Cortex of kidney (tissue), 1 donor: ENCODE measurements at places on chromosomes 3 and 15.

- DNase-seq, result no peak
Observed at GRCh38 chr3:141960731-141961130, 84.3 kb downstream of the ATP1B3 start.

DNA sequence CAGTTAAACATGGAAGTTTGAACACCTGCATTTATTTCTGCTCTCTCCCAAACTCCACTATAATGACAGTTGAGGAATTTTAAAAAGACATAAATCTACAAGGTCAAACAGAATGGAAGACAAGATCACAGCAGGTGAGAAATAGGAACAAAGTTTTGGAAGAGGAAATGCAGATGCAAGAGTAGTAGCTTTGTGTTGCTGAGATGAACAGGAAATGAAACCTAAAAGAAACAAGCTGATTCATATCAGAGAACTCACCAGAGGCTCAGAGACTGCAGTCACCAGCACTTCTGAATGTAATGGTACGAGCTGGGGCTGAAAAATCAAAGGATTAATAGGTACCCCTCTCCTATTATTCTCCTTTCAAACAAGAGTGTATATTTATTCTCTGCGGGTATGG, 459.9 kb downstream of the RAP2B start:
- DNase-seq, result no peak

- DNase-seq, result no peak
Observed at GRCh38 chr15:39888243-39888642, 31.8 kb downstream of the GPR176 start.

DNA sequence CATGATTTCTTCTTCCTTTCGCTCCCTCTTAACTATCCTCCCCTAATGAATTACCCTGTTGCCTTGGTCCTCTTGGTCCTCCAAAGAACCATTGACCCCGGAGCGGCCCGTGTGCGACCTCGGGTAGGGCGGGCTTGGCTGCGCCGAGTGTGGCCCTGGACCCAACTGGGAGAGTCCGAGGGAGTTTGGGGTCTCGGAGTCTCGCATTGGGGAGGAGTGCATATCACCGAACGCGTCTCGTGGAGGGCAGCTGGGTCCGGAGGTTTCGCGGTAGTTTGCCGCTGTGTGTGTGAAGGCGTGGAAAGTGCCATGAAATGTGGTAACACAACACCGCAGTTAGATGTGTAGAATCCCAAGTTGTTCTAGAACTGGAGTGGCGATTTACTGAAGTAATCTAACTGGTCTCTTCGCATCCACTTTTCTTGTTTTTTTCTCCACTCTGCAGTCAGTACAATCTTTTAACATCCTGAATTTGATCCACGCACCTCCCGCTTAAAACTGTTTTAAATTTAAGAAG, 363 bp downstream of the GTF2E1 start:
- no peak for DNase-seq

DNA sequence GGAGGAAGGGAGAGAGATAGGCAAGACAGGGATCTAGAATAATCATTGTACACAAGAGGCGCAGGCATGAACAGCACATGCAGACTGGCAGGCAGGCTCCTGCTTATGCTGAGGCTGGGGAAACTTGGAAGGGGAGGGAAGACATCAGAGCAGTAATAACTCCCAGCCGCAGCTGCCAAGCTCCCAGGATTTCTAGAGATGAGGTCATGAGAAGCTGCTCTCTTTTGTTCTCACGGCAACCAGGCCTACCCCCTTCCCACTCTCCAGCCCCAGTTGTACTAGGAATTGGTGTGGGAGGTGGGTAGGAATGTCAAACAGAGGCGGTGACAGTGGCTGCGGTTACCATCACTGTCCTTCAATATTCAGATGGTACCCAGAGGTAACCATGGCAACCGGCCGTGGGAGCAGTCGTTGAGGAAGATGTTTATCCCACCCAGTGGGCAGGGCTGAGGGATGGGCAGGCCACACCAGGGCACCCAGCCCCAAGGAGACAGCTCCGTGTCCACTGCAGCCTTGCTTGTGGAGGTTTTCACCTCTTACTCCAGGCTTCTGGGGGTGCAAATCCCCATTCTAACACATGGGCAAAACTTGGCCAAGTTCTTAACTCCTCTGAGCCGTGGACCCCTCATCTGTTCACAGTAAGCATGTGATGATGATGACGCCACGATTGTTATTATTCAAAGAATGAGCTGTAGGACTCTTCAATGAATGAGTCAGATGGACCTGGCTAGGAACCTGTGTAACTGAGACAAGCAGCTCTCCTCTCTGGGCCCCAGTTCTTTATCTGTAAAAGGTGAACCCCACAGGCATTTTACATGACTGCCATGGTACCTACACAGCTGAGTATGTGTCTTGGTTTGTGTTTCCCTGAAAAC, 360.8 kb upstream of the PROK2 start:
- DNase-seq, result no peak

DNA sequence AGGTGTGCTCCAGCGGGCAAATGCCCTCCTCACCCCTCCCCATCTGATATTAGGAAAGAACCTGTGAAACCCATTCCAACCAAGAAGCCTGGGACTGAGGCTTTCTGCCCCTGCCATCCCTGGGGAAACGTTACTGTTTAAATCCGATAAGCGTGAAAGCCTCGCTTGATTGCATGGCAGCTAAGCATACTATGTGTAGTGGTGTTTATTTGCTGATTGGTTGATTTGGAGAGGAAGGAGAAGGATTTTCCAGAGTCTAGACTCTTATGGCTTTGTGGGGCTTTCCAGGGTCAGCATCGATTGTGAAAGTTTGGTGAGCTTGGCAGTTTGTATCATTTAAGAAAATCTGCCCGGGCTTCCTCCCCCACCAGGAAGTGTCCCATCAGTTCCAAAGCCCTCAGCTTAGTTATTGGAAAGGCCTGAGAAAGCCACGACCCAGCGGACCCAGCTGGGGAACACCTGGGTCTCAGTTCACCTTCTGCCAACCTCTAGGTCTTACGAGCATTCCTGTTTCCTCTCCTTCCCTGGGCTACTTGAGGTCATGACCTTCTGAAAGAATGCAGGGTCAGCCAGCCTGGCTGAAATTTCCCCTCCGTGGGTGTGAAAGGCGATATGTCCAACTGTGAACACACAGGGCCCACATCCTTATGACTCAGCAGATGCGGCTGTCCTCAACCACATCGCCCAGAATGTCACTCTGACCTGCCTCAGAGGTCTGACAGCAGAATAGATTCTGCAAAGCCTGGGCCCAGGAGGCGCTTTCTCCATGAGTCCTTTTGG, 62.8 kb upstream of the HERC1 start:
- DNase-seq, result no peak

DNA sequence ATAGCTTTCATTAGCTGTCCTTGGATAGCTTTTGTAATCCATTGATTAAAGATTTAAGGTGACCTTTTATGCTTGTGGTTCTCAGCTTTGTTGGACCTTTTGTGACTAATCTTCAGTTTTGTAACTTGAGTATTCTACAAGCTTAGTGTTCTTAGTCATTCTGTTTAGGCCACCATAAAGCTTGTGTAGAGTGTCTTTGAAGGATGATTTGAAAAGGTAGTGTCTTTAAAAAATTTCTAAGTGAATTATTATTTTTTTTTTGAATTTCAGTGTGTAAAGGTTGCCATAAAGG, 7.5 kb downstream of the MORF4L1 start:
- no peak for DNase-seq

GRCh38 chr3:63673111-63673510, 20.6 kb downstream of the SNTN start:
- DNase-seq, result no peak

DNA sequence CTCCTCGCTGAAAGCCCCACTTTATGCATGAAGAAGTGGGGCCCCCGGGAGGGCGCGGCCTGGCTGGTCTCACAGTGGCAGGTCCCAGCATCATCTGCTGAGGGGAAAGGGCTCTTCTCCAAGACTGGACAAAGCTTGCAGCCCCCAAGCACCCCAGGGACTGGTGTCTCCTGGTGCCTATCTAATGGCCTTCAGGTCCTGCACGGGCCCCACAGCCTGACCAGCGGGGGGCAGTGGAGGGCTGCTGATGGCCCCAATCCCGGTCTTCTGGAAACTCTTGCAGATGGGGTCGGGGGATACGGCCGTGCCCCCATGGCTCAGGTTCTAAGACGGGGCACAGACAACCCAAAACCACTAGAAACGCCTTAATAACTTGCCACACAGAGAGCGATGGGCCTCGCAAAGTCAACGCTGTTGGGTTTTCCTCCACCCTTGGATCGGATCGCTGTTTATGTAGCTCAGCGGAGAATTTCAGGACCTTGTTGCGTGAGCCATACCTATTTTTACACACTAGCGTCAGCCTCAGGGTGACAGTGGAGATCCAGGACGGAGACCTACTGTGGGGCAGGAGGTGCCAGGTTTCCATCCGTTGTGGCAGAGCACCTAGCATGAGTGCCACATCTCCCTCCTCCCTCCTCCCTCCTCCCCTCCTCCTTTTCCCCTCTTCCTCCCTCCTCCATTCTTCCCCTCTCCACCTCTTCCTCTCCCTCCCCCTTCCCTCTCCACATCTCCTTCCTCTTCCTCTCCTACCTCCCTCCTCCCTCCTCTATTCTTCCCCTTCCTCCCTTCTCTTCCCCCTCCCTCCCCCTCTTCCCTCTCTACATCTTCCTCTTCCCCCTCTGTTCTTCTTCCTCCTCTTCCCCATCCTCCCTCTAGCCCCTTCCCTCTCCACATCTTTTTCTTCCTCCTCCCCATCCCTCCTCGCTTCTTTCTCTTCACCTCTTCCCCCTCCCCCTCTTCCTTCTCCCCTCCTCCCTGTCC, 79.3 kb upstream of the ALDH1L1 start:
- no peak for DNase-seq

DNA sequence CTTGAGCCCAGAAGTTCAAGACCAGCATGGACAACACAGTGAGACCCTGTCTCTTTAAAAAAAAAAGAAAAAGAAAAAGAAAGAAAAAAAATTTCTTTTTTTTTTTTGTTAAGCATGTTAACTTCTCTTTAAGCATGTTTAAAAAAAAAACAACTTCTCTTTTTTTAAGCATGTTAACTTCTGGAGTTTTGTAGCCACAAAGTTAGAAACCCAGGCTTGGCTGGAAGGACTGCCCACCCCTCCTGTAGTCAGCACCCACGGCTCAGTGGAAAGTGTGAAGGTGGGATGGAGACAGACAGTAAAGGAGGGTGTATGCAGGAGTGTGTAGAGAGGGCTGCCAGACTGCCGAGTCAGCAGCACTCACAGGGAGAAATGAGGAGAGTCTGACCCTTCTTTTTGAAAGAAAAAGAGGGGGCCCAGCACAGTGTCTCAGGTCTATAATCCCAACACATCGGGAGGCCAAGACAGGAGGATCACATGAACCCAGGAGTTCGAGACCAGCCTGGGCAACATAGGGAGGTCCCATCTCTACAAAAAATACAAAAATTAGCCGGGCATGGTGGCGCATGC, 33.2 kb downstream of the GOLGA8S start:
- DNase-seq, result no peak

DNA sequence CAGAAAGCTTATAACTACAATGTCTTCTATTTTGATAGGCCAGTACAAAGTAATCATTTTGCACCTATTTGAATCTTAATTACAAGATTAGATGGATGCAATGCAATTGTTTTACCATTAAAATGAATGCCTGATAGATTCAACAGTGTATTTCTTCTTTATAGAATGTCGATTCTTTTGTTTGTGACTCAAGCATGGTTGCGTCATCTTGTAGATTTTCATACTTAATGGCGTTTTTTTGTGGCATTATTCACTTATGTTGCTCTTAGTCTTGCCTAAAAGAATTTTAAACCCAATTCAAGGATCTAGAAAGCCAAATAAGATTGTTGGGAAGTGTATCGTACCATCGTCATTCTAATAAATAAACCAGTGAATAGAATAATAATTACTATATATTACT, 21.4 kb downstream of the ZBTB38 start:
- no peak for DNase-seq

GRCh38 chr3:29334706-29335105, 53.8 kb downstream of the RBMS3 start:
- DNase-seq, result no peak

GRCh38 chr3:179902061-179902460, 134.7 kb downstream of the PEX5L start:
- DNase-seq, result no peak
